ENCODE measurements at places on chromosomes 3 and 15. TPM values are rescaled to one million over a fixed set of nuclear protein-coding genes. Genes with fewer than 3 reads are reported as not detected.

Gene DCBLD2
- total RNA-seq: 248 TPM

Gene FES
- 1.0 TPM for total RNA-seq

Gene WNT7A
- total RNA-seq: 0.10 TPM

Gene KBTBD13
- not detected for total RNA-seq

Gene GPR160
- total RNA-seq: 1.8 TPM

All from A549 treated with CpdA at 1 μM for 4 hours (cell line).